ENCODE measurements at places on chromosomes 3 and 15.

DNA sequence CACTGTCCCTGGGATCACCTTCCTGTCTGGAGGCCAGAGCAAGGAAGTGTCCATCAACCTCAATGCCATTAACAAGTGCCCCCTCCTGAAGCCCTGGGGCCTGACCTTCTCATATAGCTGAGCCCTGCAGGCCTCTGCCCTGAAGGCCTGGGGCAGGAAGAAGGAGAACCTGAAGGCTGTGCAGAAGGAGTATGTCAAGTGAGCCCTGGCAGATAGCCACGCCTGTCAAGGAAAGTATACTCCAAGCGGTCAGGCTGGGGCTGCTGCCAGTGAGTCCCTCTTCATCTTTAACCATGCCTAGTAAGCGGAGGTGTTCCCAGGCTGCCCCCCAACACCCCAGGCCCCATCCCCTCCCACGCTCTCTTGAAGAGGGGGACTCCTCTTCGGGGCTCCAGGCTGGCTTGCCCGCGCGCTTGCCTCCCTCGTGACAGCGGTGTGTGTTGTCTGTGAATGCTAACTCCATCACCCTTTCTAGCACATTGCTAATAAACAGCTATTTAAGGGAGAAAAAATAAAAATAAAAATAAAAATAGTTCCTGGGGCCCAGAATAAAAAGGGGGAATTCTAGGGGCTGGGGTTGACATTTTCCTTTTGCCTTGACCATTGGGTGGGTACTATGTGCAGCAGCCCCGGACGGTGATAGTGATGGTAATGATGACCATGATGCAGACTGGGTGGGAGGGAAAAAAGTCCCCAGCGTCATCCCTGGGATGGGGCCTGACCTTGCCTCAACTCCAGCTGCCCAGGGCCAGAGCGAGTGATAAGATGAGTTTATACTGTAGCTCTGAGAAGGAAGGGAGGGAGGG is 3.3 kb upstream of the ALAS1 start:
- DNase-seq = no peak

GRCh38 chr3:8629151-8630021 is 15.2 kb downstream of the SSUH2 start:
- DNase-seq = no peak

DNA sequence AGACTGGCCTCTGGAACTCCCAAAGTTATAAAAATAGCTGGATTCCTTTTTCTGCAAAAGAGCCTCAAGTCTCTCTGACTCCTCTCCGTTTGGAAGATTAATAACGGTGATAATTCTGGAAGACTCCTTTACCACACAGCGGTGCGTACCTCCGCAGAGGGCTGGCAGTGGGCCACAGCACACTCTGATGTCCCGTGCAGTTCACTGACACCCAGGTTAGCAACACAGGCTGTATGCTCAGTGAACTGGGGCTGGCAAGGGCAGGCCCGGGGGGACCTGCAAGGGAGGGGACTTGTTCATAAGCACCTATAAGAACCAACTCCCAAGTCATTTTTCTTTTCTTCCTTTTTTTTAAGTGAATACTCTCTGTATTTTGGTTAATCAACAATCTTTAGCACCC is 120.3 kb upstream of the TJP1 start:
- no peak for DNase-seq

DNA sequence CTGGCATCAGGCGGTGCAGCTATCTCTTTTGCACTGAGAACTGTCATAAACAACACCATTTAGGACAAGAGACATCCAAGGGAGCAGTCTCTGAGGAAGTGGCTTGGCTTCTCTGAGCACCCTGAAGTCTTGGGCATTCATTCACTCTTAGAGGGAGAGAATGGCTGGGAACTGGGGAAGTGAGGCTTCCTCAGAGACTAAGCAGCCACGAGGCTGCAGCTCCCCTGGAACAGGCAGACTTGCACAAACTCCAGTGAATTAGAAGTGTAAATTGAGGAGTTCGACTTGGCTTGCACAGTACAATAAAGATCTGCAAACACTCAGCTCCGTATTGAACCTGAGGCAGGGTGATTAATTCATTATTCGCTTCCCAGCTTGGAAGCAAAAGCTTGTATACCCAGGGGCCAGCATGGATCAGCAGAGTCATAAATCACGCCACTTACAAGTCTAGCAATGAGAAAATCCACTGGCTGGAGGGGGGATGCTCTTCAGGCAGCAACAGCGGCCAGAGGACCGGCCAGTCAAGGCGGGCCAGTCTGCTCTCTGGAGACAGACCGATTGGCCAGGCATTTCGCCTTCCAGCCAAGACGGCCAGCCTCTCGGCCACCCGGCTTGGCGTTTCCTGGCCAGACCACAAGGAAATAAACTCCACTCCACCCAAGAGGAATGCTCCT is 118.8 kb upstream of the ADPGK start:
- peak; percentile 55 for DNase-seq

DNA sequence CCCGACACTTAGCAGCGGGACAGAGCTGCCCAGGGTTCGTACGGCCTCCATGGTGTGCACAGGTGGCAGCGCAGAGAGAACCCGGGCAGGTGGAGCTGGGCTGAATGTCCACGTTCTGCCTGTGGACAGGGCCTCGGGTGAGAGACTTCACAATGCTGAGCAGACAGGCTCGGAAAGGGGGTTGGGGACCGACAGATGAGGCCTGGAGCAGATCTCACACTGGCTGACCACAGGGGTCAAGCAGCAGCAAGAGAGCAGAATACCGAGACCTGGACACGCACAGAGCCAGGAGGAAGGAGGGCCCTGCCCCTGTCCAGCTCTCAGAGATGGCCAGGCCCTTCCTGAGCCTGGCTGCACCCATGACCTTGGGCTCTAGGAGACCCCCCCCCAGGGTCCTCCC is 83.0 kb downstream of the VGLL4 start:
- no peak for DNase-seq

DNA sequence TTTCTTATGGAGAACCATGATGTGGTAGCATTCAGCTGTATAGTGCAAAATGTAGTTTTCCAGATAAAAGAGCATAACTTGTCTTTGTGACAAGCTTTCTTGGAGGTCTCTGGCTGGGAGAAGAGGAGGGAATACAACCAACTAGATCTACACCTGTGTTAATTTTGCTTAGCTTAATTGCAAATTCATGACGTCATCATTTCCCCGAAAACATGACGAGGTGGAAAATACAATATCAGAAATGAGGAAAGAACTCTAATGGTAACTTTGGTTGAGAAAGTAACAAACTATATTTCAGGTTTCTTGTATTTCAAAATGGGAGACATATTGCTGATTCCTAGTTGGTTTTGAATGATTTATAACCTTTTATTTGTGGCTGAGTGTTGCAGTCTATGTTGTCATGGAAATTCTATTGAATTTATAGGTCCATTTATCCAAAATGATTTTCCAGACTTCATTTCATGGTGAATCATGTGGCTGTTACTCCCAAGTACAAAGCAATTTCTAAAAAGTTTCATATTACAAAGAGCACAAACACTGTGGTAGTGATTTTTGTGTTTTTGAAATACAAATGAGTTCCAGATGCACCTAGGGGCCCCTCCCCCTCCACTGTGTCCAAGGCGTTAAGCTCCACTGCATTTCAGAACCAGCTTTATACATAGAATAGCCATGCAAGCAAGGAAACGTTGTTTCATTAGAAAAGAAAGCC is 307.2 kb downstream of the FEZF2 start:
- no peak for DNase-seq

DNA sequence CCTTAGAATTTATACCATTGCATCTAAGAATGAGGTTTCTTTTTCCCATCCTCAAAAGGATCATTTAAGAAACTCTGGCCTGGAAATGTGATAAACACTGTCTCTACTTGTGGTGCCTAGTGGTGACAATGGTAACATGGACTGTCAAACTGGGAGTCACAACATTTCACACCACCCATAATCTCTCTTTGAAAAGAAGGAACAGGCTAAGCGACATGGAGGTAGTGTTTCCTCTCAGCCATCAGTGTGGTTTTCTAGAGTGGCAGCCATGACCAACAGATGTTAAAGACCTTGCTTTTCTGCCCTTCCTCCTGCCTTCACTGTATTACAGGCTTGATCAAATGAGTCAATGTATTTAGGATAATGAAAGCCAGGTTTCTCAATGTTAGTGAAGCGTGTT is 283.1 kb upstream of the STAC start:
- DNase-seq = no peak

GRCh38 chr15:86016750-86017149 is 62.9 kb upstream of the AGBL1 start:
- no peak for DNase-seq

DNA sequence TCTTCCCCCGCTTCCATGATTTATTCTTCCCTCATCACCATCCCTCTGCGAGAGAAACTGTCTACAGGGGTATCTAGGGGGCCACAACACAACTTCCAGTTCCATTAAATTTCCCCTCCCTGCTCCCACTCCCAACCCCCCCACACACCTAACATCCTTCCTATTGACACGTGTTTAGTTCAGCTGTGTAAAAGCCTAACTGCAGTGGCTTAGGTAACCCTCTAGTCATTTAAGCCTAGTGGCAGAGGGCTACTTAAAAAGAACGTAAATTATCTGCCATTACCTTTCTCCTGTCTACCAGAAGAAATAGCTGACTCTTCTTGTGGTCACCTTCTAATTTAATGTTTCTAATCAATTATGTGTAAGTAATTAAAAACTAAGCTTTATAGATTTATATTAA is 56.3 kb downstream of the ZNF148 start:
- DNase-seq = no peak

- no peak for DNase-seq
These were observed 110.8 kb downstream of the GREM1 start for GRCh38 chr15:32828507-32829186.

DNA sequence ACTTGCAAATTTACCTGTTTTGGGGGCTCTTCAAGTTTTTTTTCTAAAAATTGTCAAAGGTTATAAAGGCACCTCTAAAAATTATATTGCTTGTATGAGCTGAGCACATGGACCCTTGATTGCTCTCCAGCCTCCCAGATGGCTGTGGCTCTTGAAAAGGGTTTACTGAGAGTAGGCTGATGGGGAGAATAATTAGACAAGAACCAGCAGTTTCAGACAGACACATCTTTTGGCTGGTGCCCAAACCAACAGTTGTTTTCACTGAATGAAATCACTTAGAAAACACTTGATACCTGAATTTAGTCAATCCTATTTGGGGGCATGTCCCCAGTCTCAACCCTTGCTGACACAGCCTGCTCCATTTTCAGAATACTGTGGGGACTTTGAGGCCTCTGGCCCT is 217.6 kb downstream of the KBTBD8 start:
- no peak for DNase-seq

DNA sequence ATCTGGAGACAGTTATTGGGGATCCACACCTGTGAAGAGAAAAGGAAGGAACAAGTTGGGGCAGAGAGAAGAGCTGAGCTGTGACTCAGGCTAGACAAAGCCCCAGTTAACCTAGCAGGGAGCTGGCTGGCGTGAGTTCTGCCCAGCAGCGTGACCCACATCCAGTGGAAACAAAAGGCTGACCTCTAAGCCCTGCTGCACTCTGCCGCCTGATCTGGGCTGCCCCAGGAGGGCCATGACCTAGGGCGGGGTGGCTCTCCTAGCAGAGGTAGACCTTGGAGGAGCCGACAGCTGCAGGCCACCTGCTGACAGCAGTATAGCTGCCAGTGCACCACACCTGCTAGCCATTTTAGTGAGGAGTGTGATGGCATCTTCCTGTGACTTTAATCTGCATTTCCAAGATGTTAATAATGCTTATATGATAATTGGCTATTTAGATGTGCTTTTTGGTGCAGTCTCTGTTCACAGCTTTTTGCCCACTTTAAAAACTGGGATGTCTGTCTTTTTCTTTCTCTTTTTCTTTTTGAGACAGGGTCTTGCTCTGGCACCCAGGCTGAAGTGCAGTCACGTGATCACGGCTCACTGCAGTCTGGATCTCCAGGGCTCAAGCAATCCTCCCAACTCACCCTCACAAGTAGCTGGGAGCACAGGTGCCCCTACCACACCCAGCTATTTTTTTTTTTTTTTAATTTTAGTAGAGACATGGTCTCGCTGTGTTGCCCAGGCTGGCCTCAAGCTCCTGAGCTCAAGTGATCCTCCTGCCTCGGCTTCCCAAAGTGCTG is 78.1 kb downstream of the LSM3 start:
- no peak for DNase-seq

GRCh38 chr3:6602329-6602728 is 258.6 kb upstream of the GRM7 start:
- no peak for DNase-seq

DNA sequence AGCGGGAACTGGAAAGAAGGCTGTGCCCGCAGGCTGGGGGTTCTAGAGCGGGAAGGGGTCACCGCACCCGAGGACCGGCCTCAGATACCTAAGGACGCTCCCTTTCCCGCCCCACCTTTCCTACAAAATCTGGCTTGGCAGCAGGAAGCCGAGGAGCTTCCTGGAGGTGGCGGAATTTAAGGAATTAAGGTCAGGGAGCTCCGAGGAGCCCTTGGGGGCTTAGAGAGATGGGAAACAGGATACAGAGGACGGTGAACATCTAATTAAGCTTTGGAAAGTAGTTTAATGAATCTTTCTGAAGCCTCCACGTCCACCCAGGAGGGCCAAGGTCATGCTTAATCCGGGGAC is 507 bp upstream of the AP3B2 start:
- DNase-seq = no peak

DNA sequence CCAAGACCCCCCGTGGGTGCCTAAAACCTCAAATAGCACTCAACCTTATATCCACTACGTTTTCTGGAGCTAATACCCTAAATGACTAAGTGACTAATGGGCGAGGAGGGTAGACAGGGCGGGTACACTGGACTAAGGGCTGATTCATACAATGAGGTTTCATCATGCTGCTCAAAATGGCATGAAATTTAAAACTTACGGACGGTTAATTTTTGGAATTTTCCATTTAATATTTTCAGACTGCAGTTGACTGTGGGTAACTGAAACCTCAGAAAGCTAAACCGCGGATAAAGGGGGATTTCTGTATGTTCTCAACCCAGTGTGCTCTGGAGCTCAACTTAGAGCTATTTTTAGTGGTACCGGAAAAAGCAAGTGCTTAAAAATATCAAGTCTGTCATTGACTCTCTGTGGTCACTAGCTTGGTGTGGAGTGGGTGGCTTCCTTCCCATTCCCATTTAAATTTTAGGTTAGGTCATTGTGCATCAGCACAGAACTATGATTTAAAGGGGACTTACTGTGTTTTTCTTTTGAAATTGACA is 72.9 kb downstream of the LRRC28 start:
- DNase-seq = no peak
